ENCODE measurements at places on chromosomes 4 and X.

DNA sequence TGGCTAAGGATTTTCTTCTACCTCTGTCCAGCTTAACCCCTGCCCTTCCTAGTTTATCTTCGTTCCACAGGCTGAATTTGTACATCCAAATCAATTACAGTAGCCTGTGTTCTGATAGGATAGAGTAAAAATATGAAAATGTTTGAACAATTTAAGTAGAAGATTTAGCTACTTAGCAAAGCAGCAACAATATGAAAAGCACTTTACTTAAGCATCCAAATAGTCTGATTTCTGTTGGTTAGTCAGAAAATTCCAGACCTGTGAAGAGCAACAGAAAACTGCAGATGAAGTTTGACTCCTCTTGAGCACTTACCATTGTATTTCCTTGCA is 2.0 kb downstream of the ARSJ start:
- no peak for DNase-seq

DNA sequence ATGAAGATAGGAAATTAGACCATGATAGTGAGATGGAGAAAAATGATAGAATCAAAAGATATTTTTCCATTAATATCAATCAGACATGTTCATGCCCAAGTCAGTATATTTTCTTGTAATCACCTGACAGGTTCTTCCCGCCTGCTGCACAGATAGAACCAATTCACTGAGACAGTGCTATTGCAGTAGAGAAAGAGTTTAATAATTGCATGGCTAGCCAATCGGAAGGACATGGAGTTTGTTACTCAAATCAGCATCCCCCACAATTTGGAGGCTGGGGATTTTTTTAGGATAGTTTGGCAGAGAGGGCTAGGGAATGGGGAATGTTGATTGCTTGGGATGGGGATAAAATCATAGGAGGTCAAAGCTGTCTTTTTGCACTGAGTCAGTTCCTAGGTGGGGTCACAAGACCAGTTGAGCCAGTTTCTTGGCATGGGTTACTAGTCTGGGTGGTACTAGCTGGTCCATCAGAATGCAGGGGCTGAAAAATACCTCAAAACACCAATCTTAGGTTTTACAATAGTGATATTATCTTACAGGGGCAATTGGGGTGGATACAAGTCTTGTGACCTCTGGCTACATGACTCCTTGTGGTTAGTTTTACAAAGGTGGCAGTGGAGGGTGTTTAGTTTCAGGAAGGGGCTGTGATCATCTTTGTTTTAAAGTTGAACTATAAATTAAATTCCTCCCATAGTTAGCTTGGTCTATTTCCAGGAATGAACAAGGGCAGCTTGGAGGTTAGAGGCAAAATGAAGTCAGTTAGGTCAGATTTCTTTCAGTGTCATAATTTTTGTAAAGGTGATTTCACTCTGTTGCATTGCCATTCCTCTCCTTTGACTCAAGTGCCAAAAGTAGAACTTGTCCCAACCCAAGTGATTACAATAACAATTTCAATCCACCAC is 100.3 kb upstream of the PDE5A start:
- no peak for DNase-seq

DNA sequence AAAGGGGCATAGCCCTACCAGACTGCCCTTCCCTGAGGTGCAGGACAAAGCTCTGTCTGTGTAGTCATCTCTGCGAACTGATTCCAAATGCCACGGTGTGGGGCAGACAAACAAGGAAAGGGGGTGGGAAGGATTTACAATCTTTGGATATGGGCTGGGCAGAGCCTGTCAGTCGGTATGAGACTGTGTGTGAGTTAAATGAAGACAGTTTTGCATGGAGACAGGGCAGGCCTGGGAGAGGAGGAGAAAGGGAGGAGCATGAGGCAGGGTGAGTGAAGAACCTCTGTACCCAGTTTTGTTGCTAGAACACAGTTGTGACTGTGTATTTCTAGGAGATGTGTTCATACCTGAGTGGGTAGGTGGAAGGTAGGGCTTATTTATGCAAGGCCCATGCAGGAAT is 59.4 kb upstream of the MSN start:
- no peak for DNase-seq

- DNase-seq = no peak
These were observed 526.7 kb upstream of the FRG1 start for GRCh38 chr4:189414021-189414420.

GRCh38 chrX:10519761-10520160 is 100.6 kb downstream of the MID1 start:
- no peak for DNase-seq

- no peak for DNase-seq
These were observed 680.7 kb upstream of the SPANXN1 start for GRCh38 chrX:144566592-144566991.

DNA sequence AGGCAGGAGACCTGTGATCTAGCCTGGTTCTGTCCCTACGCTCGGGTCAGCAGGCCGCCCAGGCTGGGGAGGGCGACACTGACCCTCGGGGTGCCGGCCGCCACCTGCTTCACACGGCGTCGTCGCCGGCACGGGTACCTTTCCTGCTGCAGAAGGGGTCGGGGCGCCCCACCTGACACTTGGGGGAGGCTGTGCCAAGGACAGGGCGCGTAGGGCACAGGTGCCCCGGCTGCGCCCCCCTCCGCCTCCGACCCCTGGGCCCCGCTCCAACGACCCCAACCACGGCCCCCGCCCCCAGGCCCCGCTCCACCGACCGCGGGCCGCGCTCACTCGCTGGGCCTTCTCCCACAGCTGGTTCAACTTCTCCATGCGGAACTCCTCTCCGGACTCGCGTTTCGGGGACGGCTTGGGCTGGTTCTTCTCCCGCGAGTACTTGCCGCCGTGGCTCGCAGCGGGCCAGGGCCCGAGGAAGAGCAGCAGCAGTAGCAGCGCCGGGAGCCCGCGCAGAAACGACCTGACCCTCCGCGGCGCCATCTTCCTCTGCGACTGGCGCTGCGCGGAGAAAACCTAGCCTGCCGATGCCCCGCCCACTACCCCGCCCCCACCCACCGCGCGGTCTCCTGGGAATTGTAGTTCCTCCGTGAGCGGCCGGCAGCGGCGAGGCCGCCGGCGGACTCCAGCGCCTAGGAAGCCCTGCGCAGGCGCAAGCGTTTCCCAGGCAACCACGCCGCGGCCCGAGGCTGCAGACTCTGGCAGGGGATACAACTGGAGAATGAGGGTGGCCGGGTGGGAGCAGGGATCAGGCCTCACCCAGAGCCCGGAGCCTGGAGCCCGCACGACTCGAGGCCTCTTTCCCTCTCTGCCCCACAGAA is at the start of gene LRPAP1:
Gene LRPAP1 (minus strand): TSS at position 544 of the 872 bp plus-strand sequence. CDS start 10 bp downstream, at position 534.
- DNase-seq = peak; percentile 95

DNA sequence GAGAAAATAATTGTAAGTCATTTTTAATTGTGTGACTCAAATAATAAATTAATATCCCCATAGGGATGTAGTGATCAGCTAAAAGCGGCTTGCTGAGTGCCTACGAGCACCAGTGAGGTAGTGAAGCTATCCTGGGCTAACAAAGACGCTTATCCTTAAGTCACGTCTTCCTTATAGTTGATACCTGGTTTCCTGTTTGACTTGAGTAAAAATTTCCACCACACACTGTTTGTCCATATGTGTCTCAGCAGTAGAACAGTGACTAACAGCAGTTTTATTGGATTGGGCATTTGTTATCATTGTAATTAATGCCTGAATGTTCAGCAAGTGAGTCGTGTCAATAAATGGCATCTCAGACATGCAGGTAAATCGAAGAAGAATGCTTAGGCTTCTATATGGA is 241.1 kb downstream of the GRXCR1 start:
- no peak for DNase-seq

GRCh38 chr4:94375364-94375763 is 32.7 kb upstream of the HPGDS start:
- DNase-seq = no peak

DNA sequence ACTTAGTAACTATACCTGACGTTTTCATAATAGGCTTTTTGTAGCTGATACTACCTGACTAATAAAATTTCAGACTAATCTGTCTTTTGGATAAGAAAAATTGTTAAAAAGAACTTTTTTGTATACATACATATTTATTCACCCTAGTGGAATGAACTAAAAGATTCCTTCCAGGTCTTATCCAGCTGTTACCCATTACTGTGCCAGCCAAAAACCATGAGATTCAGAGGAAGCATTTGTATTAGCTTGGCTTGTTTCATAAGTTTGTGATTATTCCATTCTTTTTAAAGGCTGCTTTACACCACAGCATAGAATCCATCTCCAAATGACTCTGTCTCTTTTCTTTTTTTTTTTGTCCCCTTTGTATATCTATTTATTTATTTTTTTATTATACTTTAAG is 149.4 kb downstream of the FAT4 start:
- DNase-seq = no peak

GRCh38 chrX:112786076-112786475 is 54.6 kb downstream of the AMOT start:
- DNase-seq = no peak

- DNase-seq = peak; percentile 51
These were observed 3.1 kb upstream of the SFRP2 start for GRCh38 chr4:153791746-153792617.

GRCh38 chr4:155569960-155570515 is 96.6 kb upstream of the GUCY1A1 start:
- DNase-seq = no peak

DNA sequence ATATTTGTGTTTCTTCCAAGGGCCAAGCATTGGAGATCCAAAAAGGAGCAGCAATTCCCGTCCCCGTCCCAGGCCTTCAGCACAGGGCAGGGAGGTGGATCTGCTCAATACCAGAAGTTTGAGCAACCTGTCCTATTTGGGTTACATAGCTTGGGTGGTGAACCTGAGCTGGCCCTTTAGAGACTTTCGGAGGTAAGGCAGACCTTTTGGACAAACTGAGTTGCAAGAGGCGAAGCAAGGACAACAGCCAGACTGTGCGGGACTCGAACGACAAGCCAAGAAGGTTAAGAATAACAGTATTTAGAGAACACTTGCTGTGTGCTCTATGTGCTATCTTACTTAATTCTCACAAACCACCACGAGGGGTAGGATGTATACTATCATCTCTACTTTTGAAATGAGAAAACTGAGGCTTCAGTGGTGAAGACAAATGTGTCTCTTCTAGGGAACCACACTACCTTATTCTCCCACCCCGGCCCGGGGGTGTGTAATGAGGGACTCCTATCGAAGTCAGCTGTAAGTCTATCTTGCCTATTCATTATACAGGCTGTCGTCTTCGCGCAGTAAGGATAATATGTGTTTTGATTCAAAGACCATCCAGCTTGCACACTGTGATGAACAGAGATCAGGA is 1.3 kb downstream of the NOP14 start:
- DNase-seq = no peak

DNA sequence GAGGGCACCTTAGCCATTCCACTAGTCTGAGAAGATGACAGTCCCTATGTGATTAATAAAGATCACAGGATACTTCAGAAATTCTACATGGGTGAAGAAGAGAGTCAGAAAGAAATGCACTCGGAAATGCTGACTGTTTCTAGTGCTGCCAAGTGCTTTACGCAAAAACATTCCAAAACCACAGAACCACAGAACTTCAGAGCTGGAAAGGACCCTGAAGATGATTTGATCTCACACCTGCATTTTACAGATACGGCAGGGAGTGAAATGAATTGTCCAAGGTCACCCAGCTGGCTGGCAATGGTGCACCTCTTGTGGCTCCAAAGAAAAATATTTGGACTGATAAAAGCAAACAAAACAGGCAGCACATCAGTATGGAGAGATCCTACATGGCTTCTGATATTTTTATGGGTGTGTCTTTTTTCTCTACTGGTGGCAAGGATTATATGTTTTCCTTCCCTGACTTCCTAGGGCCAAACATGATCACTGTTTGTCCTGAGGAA is 115.9 kb downstream of the MAML3 start:
- DNase-seq = no peak

DNA sequence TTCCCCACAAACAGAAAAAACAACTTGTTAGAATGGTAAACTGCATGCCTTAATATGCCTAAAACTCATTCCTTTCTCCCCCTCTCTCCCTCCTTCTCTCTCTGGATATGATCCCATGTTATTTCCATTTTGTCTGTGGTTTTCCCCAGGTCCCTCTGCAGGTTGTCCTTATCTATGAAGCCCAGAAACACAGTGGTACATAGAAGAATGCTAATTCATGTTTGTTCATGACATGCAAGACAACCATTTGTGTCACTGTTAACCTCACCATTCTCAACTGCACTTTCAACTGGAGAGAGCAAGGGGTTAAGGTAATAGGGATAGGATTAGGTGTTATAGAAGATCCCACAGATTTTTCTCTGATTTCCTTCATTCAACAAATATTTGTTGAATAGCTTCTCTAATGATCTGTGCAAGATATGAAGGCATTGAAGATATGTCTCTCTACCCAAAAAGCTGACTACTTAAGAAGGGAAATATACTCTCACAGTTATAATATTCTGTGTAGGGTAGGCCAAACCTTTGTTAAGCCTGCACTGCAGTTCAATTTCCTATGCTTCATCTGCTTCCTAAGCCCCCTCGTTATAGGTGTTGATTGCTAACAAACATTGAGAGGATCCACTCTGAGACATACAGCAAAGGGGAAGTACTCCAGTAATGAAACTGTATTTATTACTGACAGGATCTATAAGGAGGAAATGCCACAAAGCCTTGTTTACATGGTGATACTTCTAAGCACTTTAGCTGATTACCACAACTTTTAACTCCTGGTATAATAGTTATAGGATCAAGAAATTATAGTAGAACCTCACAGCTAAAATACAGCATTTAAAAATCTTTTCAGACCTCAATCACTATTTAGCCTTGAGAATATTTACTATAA is 96.1 kb downstream of the FRYL start:
- DNase-seq = no peak

GRCh38 chrX:40108959-40109287 is 11.2 kb upstream of the BCOR start:
- DNase-seq = peak; percentile 58

DNA sequence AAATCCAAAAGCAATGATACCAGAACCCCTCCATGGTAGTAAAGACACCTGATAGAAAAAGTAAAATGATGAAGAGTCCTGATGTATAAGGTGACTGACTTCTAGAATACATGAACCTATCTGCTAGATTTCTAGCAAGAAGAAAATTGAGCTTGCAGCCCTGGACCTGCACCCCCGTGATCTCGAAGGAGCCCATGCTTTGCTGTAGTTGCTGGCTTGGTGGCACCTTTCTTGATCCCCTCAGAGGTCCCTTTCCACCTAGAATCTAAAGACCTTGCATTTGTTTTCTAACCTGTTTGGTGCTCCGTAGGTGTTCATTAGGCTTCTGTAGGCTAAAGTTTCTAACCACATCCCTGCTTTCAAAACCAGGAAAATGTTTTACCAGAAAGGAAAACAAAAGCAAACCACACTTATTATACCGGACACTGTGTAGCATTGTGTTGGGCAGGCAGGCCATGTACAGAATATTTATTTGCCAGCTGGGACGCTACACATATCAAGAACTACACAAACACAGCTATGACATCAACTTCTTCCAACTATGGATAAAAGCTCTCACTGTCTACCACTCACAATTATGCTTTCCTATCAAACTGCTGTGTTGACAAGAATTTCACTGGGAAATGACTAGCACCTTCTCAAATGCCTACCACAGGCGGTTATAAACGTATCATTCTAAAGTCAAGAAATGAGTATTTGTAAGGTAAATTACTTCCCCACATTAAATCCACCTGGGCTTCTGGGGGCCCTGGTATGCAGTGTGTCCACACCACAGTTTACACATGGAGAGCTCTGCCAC is 316.2 kb downstream of the UNC5C start:
- peak; percentile 88 for DNase-seq

Data from caudate nucleus (tissue), 63 donors.